ENCODE measurements at places on chromosomes 7 and 10.

GRCh38 chr10:89115876-89116627 is 91.1 kb downstream of the CH25H start:
- DNase-seq, result no peak

DNA sequence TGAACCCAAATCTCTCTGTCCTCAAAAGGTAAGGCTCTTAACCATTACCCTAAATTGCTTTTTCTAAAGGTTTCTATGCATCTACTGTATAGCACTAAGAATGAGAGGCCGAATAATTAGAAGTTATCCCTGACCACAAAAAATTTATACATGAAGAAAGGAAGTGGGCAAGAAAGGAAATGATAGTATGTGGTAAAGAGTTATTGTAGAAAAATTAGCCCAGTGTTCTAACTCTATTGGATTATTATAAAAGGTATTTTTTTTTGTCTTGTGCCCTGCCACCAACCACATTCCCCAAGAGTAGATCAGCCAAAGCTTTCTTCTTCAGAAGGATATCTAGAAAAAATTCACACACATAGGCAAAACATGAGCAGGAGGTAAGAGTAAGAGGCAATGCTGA is 45.4 kb downstream of the DKK1 start:
- no peak for DNase-seq

DNA sequence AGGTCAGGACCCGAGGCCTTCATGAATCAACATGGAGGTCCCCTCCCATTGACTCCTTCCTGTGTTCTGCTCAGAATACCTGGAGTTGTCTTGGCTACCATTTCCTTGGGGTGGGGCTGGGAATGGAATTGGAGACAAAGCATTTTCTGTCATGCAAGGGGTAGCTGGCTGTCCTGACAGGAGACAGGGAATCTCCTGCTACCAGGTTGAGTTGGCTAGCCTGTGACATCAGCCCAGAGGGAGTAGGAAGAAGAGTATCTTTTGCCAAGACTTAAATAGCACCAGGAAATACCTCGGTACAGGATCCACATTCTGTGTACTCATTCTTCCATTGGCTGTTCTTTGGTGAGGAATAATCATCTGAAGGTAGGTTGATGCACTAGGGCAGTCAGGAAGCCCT is 4.9 kb downstream of the ZDHHC16 start:
- no peak for DNase-seq

DNA sequence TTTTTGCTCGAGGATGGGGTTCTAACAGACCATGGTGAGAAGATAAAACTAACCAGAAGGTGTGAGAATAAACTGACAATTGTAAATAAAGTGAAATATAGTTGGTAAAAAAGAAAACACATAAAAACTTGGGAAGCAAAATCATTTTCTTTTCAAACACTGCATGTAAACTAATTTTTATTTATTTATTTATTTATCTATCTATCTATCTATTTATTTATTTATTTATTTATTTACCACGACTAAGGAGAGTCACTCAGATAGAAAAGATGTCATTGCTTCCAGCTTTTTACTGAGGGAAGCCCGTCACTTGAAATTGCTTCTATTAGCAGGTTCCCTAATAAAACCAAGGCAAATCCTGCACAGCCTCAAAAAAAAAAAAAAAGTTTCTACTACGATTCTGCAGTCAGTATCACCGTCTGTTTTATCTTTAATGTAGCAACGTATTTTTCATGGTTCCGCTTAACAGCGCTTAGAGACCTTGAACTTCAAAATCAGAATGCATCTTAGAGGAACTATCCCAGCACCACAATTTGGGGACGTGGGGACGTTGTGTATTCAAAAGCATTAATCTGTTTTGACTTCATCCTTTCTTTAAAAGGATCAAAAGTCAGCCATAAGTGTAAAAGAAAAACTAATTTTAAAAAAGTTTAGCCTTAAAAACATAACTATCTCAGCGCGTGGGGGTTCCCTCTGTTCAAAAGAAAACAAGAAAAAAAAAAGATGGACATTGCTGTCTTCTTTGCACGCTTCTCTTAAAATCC is 33.3 kb upstream of the EBLN1 start:
- no peak for DNase-seq

DNA sequence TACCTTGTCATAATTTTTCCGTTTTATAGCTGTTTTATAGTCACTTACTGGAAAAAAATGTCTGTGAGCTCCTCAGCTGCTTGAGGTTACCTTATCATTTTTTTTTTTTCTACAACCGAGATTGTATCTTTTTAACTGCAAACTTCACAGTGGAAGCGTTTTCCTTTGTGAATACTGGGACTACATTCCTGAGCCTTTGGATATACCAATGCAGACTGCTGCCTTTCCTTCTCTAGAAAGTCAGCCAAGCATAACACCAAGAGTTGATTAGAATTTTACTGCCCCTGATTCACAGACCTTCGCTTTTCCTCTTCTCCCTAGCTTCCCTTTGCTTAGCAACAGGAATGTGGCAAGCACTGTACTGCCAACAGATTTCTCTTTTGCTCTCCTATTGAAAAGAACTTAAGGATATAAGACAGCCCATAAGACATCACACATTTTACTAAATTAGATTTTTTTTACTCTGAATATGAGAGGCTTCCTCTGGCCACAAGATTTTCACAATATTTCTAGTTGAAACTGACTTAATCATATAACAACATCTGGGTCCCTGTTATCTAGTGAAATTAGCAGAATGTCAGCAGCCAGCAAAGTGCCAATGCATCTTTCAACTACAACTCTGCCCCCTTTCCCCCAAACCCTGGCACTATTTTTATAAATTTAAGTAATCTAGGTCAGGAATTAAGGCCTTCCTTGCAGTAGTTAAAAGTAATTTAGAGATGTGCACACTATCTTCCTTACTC is 170.6 kb downstream of the PRKG1 start:
- DNase-seq, result no peak

- DNase-seq, result no peak
Observed at GRCh38 chr7:36286226-36286625, 103.4 kb upstream of the ANLN start.

DNA sequence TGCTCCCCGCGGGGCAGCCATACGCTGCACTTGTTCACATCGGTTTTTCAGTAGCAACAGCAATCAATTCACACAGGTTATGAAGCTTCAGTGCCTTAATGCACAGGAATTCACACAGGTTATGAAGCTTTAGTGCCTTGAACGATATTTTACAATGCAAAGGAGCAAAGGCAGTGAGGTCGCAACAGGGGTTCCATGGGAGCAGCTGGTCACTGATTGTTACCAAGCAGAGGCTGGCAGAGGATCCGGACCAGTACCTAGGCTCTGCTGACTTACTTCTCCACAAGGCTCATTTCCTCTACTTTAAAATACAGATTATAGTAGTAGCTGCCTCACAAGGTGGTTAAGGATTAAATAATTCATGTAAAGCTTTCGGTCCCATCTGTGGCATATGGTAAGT is 95.2 kb upstream of the ODAD2 start:
- DNase-seq, result no peak

- DNase-seq, result no peak
Observed at GRCh38 chr7:104723001-104723400, 291.0 kb upstream of the KMT2E start.

DNA sequence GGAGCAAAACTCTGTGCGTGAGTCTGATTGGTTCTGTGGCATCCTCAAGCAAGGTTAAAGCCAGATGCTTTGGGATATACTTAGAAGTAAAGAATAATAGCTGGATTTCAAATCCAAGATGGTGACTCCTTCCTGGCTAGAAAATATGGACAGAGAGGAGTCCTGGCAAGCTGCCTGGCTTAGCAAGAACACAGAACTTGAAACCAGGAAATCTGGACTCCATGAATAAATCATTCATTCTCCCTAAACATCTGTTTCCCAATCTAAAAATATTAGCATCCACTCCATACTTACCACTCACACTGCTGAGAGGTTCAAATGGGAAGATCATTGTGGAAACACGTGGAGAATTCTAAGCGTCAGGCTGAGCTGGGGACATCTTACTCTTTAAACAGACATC is 1074.1 kb upstream of the AUTS2 start:
- no peak for DNase-seq
